ENCODE measurements at places on chromosomes 6 and 20. TPM values are rescaled to one million over a fixed set of nuclear protein-coding genes. Genes with fewer than 3 reads are reported as not detected.

GSTA2 gene
- not detected for total RNA-seq

CST1 gene
- total RNA-seq, result not detected

DNA sequence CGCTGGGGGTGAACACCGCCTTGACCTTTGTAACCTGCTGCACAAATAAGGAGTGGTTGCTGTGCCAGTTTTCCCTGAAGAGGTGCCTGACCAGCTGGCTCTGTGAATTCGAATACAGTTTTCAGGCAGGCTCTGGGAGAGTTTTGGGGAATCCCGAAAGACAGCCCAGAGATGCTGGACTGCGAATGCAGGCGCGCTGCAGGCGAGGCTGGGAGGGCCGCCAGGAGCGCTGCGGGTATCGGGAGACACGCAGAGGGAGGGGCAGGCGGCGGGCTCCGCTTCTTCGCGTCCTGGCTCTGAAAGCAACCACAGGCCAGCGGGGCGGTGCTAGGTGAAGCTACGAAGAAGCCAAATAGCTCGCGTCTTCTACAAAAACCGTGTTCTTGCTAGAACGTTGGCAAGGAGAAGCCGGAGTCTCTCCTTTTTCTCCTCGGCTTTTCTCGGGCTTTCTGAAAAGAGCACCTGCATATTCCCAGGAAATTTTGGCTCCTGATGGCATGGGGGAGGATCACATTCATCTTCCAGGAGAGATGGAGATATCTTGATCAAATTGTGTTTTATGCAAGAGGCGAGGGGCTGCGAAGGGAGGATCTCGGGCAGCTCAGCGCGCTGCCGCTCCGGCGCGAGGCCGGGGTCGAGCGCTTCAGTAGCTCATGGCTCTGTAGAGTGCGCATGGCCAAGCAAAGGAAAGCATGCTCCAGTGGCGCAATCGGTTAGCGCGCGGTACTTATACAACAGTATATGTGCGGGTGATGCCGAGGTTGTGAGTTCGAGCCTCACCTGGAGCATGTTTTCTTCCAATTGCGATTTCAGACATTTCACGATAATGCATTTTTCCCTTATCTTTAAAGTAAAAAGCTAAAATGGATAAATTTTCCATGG, 158.1 kb upstream of the ZNF184 start:
- peak; percentile 88 for DNase-seq

TPD52L1 gene
- 18.1 TPM for total RNA-seq

DNA sequence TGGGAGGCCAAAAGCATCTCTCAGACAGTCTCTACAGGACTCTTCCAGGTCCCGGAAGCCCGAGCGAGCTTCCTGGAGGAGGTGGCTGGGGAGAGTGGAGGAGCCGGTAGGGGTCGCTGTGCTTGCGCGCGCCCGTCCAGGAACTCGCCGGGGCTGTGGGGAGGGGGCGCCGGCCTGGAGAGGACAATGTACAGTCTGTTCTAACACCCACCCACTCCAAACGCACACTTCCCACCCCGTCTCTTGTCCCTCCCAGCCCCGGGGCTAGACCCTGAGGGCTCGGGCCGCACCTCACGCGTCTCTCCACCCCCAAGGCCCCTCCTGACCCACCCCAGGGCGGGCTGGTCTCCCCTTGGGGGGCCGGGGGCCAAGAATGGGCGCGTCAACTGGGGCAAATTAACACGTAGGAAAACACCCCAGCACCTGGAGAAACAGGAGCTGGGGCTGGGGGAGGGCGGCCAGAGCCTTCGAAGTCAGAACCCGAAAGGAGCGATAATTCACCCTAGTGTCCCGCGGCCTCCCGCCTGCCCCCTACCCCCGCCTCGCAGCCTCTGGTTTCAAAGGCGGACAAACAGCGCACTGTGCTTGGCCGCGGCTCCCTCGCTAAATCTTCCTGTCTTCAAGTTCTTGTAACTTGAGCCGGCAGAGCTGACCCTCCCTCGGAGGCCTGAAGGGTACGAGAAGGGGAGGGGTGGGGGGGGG, 103.2 kb upstream of the FOXP4 start:
- DNase-seq, result no peak

DNA sequence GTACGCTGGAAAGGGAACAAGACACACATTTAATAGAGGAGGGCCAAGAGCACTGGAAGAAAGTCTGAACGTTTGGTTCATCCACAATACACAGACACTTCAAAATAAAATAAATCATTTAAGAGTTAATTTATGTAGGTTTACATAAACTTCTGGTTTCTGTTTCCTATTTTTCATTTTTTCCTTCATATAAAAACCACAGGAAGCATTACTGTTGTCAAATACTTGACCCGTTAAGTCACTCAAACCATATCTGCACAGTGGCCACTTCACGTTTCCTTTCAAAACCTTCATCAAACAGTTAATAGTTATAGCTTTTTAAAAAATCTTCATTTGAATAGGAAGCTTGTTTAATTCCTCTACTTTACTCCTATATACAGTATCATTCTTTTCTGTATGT, 257.6 kb upstream of the THEMIS start:
- no peak for DNase-seq

GRCh38 chr6:145632971-145633370, 102.3 kb downstream of the EPM2A start:
- no peak for DNase-seq

GRCh38 chr20:2156666-2157624, 55.3 kb downstream of the STK35 start:
- DNase-seq, result peak; percentile 57

DNA sequence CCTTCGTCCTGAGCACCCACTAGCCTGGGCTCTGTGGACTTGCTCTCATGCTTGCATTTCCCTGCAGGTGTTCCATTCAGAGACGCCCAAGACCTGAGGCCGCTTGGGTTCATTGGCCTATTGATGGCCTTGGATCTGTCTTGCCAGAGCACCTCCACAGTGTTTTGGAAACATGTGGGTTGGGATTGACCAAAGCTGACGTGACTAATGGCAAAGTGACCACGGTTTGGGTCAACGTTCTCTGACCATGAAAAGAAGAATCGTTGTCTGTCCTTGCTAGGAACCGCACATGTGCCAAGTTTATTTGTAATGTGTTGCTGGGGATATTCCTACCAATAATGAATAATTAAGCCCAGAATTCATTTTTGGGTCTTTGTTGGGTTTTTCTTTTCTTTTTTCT, 29.8 kb upstream of the BMP6 start:
- no peak for DNase-seq

DNA sequence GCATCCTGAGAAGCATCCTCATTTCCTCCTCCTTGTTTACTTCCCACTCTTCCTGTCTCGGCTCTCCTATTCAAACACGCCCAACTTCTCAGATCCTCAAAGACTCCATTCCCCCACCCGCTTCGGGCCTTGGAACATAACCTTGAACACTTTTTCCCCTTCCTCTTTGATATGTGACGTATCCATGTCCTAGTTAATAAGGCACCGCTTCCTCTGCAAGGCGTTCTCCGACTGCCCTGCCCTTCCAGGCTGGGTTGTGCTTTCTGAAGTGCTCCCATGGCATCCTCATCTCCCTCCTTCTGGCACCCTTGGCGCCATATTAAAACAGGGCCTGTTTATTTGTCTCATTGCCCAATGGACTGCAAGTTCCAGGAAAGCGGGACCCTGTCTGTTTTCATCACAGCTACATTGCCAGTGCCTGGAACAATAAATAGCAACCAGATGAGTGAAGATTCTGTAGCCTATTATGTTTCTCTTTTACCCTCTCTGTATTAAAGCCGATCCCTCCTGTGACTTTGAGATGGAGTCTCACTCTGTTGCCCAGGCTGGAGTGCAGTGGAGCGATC, 115.3 kb upstream of the TRAF3IP2 start:
- DNase-seq, result no peak

GRCh38 chr6:11473008-11473740, 64.4 kb upstream of the TMEM170B start:
- no peak for DNase-seq

DNA sequence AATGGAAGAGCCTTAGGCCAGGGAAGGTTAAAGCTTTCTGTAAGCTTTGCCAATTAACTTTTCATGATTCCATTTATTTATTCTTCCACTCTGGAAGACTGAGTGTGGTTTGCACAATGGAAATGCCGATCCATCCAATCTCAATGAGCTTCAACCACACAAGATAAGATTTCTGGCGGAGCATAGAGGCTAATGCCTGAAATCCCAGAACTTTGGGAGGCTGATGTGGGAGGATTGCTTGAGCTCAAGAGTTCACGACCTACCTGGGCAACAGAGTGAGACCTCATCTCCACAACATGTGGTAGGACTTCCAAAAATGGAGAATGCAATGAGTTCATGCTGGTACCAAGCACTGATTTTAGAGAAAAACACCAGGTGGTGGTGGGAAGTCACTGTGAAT, 6.2 kb downstream of the ENPP1 start:
- DNase-seq, result no peak

- DNase-seq, result no peak
Observed at GRCh38 chr6:43940393-43941087, 170.5 kb downstream of the VEGFA start.

GRCh38 chr6:144310765-144311164, 25.6 kb downstream of the UTRN start:
- no peak for DNase-seq

FOXQ1 gene
- not detected for total RNA-seq

DNA sequence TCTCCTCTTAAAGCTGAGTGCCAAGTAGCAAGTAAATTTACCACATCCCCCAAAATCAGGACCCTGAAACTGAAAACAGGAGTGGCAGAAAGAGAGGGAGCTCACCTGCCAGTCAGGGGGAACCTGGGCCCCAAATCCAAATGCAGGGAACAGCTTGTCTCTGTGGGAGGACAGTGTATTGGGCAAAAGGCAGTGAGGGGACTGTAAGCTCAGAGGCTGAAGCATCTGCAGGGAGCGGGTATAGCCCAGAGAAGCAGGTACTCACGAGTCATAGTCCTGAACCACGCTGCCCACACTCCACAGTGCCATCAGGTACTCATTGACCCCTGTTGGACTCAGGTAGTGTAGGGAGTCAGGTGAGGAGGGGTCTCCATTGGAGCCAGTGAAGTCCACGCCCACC, 15.0 kb downstream of the SPAG4 start:
- no peak for DNase-seq

- peak; percentile 10 for DNase-seq
Observed at GRCh38 chr6:108295676-108296075, 822 bp downstream of the AFG1L start.

DNA sequence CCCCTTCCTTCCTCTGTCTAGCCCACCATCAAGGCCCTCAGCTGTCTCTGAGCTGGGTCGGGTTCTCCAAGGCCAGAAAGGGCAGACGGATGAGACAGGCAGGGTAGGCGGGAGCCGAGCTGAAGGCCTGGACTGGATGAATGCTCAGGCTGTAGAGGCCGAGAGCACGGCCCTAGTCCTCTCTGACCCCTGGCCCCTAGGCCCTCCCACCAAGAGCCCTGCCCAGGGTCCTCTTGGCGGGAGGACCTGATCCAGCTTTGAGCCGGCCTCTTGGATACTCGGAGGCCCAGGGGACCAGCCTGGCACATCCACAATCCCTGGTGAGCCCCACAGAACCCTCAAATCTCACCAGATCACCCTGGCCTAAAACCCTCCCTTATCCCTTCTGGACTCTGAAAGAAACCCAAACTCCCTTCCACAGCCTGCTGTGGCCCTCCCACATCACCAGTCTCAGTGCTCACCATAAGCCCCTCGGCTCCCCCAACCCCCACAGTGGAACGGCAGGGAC, 8.2 kb downstream of the ADISSP start:
- DNase-seq, result no peak

GRCh38 chr20:49853640-49854039, 41.0 kb downstream of the SLC9A8 start:
- DNase-seq, result peak; percentile 85

MACROD2 gene
- total RNA-seq, result 1.2 TPM

DNA sequence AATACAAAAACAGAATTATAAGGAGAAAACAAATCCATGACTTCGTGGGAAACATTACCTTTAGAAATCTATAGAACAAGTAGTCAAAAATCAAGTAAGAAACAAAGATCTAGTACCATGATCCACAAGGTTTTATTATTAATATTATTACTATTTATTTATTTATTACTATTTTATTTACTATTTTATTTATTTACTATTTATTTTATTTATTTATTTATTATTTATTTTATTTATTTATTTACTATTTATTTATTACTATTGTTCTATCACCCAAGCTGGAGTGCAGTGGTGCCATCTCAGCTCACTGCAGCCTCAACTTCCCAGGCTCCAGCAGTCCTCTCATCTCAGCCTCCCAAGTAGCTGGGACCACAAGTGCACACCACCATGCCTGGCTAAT, 13.5 kb upstream of the ELMO2 start:
- no peak for DNase-seq

DNA sequence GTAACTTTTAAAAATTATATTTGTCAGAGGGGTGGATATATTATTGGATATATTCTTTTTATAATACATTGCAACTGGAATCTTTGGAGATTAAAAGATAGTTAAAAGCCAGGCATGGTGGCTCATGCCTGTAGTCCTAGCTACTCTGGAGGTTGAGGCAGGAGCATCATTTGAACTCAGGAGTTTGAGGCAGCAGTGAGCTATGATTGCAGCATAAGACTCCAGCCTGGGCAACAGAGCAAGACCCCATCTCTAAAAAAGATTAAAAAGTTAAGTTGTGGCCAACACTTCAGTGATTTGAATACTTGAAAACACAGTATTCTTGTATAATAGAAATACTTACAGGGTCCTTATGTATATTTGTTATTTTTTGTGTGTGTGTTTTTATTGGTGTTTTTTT, 15.2 kb downstream of the MAPRE1 start:
- DNase-seq, result no peak

CALHM5 gene
- 1.0 TPM for total RNA-seq

DNA sequence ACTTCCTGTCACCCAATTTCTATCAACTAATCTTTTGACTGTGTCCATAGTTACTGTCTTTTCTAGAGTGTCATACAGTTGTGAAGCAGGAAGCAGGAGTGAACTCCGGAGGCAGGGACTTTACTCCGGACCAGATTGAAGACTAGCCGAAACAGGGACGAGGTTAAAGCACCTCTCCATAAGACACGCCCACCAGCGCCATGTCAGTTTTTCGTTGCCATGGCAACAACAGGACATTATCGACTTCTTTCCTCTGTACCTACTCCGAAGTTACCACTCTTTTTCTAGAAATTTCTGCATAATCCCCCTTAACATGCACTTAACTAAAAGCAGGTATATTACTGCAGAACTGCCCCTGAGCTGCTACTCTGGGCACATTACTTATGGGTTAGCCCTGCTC, 25.2 kb downstream of the TRIM38 start:
- no peak for DNase-seq

ZSCAN9 gene
- total RNA-seq, result 10.7 TPM

MOCS1 gene
- total RNA-seq, result 16.9 TPM

GRCh38 chr20:52427960-52428359, 236.4 kb upstream of the ZFP64 start:
- no peak for DNase-seq

HSPA1A gene
- total RNA-seq, result 99.6 TPM

GRCh38 chr6:150204705-150205472, 62.0 kb downstream of the PPP1R14C start:
- DNase-seq, result no peak

- no peak for DNase-seq
Observed at GRCh38 chr20:5748246-5748645, 2.0 kb upstream of the SHLD1 start.

BCAS1 gene
- total RNA-seq, result 0.07 TPM

DNA sequence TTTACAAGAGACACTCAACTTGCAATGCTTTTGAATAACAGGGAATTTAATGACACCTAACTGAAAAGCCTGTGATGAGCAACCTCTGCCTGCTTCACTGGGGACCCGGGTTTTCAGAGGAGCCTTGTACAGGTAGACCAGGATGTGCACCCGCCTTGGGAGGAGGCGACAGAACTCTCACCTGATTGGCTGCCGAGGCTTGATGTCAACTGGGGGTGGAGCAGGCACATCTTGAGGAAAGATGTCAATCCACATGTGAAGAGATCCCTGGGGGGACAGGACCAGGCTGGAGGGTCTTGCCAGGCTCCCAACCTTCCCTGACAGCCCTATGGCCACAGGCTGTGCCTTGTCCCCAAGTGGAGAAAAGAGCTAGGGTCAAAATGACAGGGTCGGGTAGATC, 19.8 kb downstream of the ERGIC3 start:
- no peak for DNase-seq

All from HT1080 (cell line).